ENCODE measurements at places on chromosomes 11 and 22. TPM values are rescaled to one million over a fixed set of nuclear protein-coding genes. Genes with fewer than 3 reads are reported as not detected.
A peak's percentile ranks its signal among the peaks of the same experiment; 100 is the strongest.

- no peak for DNase-seq
Measured at GRCh38 chr11:117917591-117918151, 11.5 kb downstream of the TMPRSS13 start.

- DNase-seq: no peak
Measured at GRCh38 chr22:45399712-45400445, 13.5 kb downstream of the SMC1B start.

DNA sequence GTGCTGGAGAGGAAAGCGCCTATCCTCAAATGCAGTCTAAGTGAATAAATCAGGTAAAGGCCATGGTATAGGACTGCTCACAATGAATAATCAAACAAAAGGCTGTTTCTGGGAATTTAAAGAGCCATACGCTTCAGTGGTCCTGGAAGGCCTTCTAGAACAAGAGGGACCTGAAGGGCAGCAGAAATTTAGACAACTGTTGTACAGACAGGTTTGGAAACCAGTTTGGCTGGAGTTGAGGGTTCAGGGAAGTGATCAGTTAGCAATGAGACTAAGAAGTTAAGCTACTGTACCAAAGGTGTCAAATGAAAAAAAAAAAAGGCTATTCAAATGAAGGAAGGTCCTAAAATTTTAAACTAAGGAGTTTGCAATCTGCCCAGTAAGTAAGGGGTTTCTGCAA is 56.6 kb upstream of the SCUBE2 start:
- DNase-seq: no peak

DNA sequence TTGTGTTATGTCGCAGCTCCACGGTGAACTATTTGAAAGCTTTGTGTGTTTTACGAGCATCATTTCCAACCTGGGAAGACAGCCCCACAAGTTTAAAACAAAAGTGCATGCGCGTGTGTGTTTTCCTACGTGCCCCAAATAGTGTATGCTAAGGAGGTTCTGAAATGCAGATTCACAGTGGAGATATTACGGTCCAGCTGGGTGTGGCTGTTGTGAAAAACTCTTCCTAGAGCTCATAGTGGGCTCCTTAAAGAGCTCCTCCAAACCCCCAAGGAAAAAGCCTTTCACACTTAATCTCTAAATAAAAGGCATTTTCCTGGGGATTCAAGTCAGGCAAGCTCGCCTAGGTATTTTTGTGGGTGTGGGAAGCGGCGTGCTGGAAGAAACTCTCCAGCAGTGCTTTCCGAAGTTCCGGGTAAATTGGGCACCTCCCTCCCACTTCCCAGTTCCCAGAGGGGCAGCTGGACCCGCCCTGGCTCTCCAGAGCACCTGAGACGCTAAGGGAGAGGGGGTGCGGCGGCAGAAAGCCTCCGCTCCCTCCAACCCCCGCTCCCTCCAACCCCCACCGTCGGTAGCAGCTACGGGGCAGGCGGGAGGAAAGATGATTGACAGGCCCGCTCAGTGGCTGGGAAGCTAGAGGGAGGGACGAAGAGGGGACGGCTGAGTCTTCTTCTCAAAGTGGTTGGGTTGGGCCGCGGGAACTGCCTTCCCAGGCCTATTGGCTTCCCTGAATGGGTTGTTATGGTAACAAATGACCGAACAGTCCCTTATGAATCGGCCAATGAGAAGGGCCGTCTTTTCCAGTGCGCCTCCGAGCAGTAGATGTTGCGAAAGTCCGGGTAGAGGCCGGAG is 561 bp upstream of the PCF11 start:
- peak; percentile 100 for DNase-seq

DNA sequence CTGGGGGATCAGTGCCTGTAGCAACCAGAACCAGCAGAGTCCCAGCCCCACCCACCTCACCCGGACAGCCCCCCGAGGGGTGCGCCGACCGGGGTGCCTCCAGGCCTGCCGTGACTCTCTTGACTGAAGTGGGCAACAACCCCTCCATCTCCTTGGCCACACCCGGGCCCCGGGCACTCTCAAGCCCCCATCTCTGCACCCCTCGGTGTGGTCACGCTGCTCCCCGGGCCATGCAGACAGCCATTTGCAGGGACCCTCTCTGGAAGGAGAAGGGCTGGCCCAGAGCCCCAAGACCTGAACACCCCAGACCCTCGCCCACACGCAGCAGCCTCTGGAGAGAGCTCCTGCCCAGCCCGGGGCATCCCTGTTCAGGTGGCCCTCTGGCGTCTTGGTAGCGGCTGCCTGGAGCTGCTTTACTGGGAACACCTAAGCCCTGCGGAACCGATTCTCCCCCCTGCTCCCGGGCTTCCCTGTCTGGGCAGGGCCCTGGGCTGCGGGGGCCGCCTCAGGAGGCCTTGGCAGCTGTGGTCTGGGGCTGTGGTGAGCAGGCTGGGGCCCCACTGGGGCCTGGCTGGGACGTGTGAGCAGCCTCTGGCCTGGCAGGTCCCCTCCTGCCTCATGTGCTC is 84.9 kb downstream of the WNT7B start:
- DNase-seq: no peak

GRCh38 chr11:72363112-72363511 is 71.2 kb downstream of the CLPB start:
- DNase-seq: no peak

- no peak for DNase-seq
Measured at GRCh38 chr11:12961615-12962014, 47.5 kb upstream of the RASSF10 start.

- no peak for DNase-seq
Measured at GRCh38 chr22:27327497-27327896, 474.1 kb downstream of the MN1 start.

DNA sequence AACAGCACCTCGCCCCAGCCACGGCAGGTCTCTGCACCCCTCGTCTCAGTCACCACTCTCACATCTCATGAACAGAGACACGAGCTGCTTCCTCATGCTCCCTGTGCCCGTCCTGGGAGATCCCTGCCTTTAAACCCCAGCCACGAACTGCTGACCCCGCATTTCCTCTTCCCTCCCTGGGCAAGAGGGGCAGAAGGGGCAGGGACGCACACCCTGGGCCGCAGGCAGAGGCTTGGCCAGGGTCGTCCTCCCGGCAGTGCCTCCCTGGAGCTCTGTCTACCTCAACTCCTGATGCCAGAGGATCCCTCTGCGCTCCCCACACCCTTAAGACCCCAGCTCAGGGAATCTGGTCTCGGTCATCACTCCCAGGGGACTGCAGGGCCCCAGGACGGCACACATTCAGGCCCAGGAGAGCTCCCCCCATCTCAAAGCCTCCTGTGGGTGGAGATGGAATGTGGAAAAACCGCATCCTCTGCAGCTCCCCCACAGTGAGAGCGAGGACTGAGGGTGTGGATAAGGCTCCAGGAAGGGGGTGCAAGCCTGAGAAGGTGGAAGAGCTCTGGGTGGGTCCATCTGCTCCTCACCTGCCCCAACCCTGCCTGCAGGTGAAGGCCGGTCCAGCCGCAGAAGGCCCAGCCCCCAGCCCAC is 1.2 kb downstream of the BID start:
- DNase-seq: peak; percentile 50

Gene SCGB1A1
- not detected for total RNA-seq

Gene BUD13
- 24.8 TPM for total RNA-seq

Gene MRGPRX3
- not detected for total RNA-seq

Gene RASL10A
- 5.6 TPM for total RNA-seq

Gene BIK
- total RNA-seq: 1.3 TPM

Data from B cell (primary cell).